ENCODE measurements at places on chromosomes 7 and 10.

DNA sequence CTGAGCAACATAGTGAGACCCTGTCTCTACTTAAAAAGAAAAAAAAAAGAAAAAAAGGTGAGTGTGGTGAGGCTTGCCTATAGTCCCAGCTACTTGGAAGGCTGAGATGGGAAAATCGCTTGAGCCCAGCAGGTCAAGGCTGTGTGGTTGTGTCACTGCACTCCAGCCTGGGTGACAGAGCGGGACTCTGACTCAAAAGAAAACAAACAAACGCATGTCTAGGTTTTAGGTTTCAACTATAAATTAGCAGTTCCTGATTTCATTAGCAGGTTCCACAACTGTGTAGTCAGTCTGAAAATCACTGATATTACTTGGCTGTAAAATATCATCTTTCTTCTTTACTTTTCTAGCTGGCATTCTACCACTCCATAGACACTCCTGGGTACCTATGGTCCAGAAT is 155.7 kb upstream of the HGF start:
- no peak for DNase-seq

DNA sequence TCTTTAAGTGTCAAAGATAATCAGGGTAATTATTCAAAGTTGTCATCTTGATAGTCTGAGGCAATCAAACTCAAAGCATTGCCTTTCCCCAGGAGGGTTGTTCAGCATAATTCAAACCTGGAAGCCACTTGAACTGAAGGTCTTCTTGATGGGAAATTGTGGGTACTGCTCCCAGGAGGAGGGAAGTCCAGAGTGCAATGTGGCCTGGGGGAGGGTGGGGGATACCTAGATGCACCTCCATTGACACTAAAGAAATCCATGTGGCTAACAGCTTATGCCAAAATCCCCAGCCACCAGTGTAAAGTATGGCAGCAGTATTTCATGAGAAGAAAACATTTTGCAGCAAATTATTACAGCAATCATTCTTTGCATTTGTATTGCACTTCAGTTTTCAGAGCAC is 114.9 kb downstream of the STRA8 start:
- no peak for DNase-seq

GRCh38 chr7:94170836-94171235 is 166.7 kb upstream of the BET1 start:
- no peak for DNase-seq

GRCh38 chr10:62814756-62815380 is 1.3 kb downstream of the EGR2 start:
- DNase-seq, result no peak

DNA sequence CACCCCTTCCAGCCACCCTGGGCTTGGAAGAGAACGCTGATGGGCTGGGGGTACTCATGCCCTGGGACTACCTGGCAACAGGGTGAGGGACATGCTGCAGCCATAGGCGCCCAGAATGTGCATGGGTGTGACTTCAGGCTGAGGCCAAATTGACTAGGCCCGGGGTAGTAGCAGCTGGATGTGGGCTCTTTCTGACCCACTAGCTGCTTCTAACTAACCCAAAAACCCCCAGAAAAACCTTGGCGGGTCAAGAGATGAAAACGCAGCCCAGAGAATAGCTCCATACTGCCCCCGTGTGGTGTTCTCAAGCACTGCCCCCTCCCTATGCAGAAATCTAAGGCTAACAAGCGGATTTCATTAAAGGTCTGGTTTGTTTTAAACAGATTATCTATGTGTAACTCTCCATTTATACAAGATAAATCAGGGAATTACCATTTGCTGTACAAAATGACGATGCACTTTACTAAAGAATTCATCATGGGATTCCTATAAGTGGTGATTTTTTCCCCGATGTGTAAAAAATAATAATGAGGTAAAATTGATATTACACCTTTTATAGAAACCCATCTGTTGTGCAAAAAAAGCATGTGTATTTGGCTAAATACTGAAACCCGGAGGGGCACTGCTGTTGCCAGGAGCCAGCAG is 4.2 kb downstream of the SMARCD3 start:
- DNase-seq, result no peak

DNA sequence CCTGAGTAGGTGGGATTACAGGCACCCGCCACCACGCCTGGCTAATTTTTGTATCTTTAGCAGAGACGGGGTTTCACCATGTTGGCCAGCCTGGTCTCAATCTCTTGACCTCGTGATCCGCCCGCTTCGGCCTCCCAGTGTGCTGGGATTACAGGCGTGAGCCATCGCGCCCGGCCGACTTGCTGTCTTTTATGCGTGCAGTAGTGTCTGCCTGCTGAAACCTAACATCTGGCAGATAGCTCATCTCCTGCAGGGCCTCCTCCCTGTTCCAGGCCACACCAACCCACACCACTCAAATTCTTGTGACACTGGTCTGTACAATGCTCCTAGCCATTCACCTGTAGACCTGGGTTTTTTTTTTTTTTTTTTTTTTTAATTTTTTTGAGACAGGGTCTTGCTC is 41.5 kb downstream of the BAIAP2L1 start:
- no peak for DNase-seq

DNA sequence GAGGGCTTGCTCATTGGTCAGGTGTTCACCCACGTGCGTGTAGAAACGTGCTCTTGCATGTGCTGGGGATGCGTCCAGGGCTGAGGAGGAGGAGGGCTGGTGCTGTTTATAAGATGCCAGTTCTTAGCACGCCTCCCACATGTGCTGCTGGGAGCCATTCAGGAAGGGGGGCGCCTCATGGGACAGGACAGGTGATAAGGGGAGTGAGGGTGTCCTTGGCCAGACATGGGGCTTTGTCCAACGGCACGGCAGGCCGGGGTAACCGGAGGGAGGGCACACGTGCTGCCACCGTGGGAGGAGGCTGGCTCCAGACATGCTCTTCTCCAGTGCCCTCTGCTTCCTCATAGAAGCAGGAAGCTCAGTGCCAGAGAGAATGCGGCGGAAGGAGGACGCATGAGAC is 150.0 kb downstream of the ZMYND11 start:
- no peak for DNase-seq

GRCh38 chr7:148114804-148115203 is 475.8 kb upstream of the C7orf33 start:
- DNase-seq, result no peak

DNA sequence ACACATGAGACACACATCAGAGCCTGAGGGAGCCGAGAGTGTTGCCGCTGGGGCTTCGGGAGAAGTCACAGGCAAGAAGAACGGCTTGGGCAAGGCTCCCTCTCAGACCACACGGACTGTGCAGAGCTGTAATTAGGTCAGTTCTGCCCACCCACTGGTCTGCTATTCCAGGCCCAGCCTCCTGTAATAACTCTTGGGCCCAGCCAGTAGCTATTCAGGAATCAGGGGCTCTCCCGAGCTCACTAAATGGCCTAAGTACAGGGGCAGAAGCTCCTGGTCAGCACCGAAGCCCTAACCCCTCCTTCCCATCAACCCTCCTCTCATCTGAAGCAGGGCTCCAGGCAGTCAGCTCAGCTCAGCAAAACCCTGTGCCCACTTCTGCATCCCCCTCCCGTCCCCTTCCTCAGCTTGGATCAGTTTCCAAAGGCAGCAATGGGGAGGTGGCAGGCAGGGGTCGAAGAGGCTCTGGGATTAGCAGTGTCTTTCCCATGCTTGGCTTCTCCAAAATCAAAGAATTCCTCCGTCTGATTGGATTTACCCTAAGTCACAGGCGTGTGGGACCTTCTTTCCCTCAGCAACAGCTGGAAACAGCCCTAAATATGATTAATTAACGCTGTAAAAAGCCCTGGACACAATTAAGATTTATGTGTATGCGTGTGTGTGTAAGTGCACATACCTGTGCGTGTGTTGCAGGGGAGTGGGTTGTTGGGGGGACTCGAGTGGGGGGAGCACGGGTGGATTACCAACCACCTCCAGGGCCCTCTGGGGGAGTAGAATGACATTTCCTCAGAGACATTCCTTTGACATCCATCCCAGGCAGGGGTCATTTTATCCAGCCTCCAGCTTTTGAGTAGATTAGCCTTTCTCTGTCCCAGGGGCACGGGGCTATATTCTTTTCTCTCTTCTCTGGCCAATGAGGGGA is 48.4 kb upstream of the BTRC start:
- DNase-seq, result no peak

GRCh38 chr10:33684211-33684611 is 349.7 kb upstream of the NRP1 start:
- no peak for DNase-seq

DNA sequence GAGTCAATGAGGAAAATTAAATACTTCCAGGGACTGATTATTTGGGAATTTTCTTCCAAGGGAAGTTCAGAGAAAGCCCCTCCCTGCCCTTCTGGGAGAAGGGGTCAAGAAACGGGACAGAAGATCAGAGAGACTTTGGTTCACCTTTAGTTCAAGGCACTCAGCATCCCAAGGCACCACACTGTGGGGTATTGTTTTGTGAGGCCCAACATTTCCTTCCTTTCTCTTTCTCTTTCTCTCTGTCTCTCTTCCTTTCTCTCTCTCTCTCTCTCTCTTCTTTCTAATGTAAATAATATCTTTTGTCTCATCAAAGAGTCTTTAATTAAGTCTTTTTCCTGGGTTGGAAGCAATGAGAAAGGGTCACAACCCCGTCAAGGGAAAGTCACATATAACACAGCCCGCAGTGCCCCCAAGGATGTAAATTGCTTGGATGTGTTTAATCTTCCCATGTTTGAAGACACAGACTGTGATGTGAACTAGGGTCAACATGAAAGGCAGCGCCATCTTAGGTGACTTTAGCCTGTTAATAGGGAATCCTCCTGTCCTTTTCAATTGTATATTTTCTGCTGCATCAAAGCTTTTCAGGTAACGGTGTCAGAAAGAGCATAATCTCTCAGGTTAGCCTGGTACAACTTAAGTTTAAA is 983.3 kb upstream of the C7orf33 start:
- no peak for DNase-seq

- no peak for DNase-seq
Measured at GRCh38 chr7:1703441-1703840, 33.4 kb downstream of the ELFN1 start.

DNA sequence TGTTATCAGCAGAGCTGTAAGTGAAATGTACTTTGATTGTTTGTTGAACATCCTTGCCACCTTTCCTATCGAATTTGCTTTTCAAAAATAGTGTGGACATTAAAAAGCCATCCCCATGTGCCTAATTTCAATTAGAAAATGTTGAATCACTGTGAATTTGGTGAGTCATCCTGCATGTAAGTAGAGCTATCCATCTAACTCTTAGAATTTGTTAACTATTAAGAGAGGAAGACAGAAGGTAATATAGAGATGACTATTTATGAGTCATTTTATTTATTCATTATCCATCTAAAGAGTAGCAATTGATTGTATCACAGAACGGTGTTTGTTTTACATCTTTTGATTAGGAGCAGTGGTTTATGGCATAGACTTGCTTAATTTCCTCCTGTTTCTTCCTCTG is 154.7 kb downstream of the MGMT start:
- DNase-seq, result no peak

DNA sequence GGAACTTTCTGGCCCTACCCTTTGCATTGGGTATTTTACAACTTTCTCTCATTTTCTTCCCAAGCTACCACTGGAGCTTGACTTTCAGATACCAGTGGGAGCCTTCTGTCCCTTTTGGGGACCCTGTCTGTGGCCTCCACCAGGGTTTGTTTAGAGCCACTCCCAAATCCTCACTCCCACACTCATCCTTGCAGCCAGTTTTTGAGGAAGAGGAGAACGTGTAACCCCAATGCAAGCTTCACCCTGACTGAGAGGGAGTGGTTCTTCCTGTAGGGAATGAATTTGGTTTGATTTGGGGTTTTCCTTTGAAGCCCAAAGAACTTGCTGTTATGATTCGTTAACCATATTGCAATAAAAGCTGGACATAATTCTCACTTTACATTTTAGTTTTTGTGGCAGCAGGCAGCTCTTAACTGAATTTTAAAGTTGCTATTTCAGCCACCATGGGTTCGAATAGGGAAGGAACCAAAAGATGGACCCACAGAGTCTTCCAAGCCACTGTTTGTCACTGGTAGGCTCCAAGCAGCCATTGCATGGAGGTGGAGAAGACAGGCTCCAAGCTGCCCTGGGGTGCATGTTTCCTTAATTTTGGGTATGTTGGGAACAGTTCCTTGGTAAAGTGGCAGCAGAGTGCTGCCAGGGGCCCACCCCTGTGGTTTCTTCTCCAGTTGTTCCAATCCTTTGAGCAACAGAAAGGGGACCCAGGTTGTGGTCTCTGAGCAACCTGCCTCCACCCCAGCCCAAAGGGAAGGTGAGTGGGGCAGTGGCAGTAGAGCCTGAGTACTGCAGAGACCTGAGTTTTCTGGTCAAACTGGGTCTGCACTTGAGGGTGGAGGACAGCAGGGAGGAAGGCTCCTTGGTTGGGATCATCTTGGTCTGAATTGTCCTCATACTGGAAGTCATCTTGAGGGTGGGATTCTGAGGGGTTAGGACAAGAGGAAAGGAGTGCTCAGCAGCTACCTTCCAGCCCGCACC is 5.1 kb downstream of the EVX1 start:
- no peak for DNase-seq

- no peak for DNase-seq
Measured at GRCh38 chr7:154484943-154485342, 432.7 kb downstream of the DPP6 start.

- DNase-seq, result no peak
Measured at GRCh38 chr7:6637544-6638229, 569 bp downstream of the ZNF316 start.

GRCh38 chr7:108457871-108458270 is 1.6 kb upstream of the NRCAM start:
- DNase-seq, result no peak

- no peak for DNase-seq
Measured at GRCh38 chr10:1684991-1685390, 52.3 kb downstream of the ADARB2 start.

- no peak for DNase-seq
Measured at GRCh38 chr7:130379921-130380860, at the start of gene CPA1. CPA1 (plus strand) TSS chr7:130380494; CDS start chr7:130380521, 27 bp downstream.

- no peak for DNase-seq
Measured at GRCh38 chr10:129253161-129253864, 213.7 kb upstream of the MGMT start.

DNA sequence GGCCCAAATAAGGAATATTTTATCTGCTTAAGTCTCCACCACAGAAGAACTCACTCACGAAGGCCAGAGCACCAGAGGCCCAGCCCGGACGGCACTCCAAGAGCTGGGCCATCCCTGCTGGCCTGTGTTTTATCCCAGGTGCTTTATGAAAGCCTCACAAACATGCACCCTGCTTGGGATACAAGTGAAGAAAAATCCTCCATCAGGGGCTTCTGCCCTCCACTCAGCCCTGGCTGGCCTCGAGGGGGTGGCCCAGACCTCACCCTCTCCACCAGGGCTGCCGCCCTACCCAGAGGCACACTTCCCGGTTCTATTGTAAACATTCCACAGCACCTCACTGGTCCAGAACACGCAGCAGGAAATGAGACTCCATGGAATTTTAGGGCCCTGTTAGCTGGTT is 19.8 kb upstream of the DNAAF5 start:
- no peak for DNase-seq

- no peak for DNase-seq
Measured at GRCh38 chr10:116852246-116852645, 2.9 kb downstream of the ENO4 start.

DNA sequence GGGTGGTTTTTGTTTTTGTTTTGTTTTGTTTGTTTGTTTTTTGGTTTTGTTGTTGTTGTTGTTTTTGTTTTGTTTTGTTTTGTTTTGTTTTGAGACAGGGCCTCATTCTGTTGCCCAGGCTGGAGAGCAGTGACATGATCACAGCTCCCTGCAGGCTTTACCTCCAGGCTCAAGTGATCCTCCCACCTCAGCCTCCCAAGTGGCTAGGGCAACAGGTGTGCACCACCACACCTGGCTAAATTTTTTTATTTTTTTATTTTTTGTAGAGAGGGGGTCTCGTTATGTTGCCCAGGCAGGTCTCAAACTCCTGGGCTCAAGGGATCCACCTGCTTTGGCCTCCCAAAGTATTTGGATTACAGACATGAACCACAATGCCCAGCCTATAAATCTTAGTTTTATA is 115.9 kb upstream of the NFE2L3 start:
- no peak for DNase-seq

- DNase-seq, result no peak
Measured at GRCh38 chr10:122510736-122511135, 49.4 kb downstream of the HTRA1 start.

Measured in activated naive CD4-positive, alpha-beta T cell (primary cell).